Endothelial cell of umbilical vein (primary cell): ENCODE measurements at places on chromosomes 3 and 15. TPM values are rescaled to one million over a fixed set of nuclear protein-coding genes. Genes with fewer than 3 reads are reported as not detected.

DNA sequence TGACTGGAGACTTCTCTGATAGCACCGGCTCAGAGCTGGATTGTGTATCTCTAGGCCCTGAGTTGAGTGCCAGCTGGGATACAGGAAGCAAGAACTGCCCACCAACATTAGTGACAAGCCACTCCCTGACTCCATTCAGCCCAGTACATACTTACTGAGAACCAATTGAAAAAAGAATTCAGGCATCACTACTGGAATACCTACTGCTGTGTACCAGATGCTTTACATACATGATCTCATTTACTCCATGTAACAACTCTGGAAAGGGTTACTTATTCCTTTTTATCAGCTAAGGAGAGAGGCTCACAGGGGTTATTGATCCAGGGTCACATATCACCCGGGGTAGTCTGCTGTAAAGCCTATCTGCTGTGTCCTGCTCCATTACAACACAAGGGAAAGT, 1.3 kb upstream of the SYN2 start:
- no peak for DNase-seq

SYNPR gene
- not detected in 2 replicates for total RNA-seq

TRIM59 gene
- 32.5 and 33.0 TPM in 2 replicates for total RNA-seq

GRCh38 chr15:34701536-34701935, 53.3 kb downstream of the GJD2 start:
- DNase-seq: no peak

- DNase-seq: no peak
Measured at GRCh38 chr3:37963016-37963415, 27.6 kb upstream of the VILL start.

PLSCR5 gene
- not detected in 2 replicates for total RNA-seq
